ENCODE measurements at places on chromosomes 3 and 15.
A peak's percentile ranks its signal among the peaks of the same experiment; 100 is the strongest.

- no peak for DNase-seq
Measured at GRCh38 chr3:119831941-119832371, 50.1 kb downstream of the NR1I2 start.

DNA sequence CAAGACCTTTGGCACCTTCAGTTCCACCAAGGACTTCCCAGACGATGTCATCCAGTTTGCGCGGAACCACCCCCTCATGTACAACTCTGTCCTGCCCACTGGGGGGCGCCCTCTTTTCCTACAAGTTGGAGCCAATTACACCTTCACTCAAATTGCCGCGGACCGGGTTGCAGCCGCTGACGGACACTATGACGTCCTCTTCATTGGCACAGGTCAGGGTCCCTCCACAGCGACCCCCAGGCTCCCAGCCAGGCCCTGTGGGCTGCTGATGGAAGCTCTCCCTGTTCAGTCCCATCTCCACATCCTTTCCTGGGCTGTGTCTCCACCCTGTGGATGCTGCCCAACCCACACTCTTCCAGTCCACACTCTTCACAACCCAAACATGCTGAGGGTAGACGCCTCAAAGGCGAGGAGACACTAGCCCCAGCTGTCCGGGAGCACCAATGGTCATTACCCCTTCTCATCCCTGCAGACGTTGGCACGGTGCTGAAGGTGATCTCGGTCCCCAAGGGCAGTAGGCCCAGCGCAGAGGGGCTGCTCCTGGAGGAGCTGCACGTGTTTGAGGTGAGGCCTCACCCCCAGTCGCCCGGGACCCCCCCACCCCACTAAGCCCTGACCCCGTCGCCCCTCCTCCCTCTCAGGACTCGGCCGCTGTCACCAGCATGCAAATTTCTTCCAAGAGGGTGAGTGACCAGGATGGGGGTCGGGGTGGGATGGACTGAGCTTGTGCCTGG lies 4.3 kb upstream of the LSMEM2 start:
- DNase-seq, result no peak

- no peak for DNase-seq
Measured at GRCh38 chr15:100537331-100537730, 8.6 kb upstream of the CERS3 start.

DNA sequence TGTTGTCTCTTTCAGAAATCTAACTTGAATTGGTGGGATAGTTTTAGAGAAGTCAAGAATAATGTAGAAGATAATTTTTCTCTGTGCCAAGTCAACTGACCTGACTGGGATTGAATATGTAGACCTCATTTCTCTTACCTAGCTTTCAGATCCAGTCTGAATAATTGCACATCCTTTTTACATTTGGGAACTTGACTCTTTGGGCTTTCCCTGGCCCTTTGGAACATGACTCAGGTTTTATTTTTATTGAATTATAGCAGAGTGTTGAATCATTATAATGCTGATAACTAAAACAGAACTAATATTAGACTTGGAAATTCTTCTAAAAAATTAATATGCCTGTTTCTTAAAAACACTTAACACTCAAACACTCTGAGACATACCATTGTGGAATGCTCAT lies 76.5 kb downstream of the PFN2 start:
- no peak for DNase-seq

DNA sequence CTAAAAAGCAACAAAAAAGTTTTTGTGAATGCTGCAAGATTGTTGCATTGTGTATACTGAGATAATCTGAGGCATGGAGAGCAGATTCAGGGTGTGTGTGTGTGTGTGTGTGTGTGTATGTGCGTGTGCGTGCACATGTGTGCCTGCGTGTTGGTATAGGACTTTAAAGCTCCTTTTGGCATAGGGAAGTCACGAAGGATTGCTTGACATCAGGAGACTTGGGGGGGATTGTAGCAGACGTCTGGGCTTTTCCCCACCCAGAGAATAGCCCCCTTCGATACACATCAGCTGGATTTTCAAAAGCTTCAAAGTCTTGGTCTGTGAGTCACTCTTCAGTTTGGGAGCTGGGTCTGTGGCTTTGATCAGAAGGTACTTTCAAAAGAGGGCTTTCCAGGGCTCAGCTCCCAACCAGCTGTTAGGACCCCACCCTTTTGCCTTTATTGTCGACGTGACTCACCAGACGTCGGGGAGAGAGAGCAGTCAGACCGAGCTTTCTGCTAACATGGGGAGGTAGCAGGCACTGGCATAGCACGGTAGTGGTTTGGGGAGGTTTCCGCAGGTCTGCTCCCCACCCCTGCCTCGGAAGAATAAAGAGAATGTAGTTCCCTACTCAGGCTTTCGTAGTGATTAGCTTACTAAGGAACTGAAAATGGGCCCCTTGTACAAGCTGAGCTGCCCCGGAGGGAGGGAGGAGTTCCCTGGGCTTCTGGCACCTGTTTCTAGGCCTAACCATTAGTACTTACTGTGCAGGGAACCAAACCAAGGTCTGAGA lies 4.7 kb downstream of the BHLHE40 start:
- peak; percentile 66 for DNase-seq

- DNase-seq, result no peak
Measured at GRCh38 chr15:79875213-79875612, 21.6 kb downstream of the MTHFS start.

GRCh38 chr3:195282961-195283360 lies 12.0 kb upstream of the XXYLT1 start:
- DNase-seq, result no peak

DNA sequence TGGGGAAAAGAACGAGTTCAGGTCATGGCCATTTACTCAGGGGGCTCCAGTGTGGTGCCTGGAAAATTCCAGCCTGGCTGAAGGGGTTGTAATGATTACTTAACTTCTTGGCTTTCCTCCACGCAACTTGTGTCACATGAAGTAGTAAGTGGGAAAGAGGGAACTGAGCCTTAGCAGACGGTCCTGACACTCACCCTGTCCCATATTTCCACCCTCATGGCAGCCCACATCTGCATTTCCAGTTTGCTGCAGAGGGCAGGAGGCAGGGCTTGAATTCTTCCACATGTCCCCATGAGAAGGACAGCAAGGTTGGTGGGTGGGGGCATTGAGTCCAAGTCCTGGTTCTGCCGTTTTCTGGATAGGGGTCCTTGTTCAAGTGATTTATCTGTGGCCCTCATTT lies 7.8 kb upstream of the CAMP start:
- no peak for DNase-seq

DNA sequence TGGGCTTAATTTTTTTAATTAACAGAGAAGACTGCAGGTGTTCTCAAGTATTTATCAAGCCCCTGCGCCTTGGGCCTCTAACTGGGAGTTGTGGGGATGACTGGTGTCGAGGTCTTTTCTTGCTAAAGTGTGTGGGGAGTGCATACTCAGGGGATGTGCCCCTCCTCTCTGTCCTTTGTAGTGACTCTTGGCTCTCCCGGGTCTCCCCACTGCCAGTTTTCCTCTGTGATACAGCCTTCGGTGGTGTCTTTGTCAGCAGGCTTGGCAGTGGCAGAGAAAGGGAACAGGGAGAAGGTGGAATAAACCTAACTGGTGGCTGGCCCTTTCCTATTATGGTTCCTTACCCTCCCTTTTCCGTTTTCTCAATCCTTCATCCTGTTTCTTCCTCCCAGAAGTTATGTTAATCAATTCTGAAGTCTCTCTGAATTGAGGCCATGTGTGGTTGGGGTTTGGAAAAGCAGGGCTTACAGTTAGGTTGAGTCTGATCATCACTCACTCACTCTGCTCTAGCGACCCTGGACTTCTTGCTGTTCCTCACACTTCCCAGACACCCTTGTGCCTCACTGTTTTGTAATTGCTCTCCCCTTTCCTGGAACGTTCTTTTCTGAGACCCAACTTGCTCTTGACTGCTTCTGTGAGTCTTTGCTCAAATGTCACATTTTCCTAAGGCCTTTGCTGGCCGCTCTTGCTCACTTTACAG lies 158.1 kb downstream of the PTPRG start:
- DNase-seq, result no peak

GRCh38 chr3:7306901-7307300 lies 446.0 kb downstream of the GRM7 start:
- DNase-seq, result no peak

GRCh38 chr3:14243782-14244181 lies 65.2 kb downstream of the LSM3 start:
- DNase-seq, result no peak

DNA sequence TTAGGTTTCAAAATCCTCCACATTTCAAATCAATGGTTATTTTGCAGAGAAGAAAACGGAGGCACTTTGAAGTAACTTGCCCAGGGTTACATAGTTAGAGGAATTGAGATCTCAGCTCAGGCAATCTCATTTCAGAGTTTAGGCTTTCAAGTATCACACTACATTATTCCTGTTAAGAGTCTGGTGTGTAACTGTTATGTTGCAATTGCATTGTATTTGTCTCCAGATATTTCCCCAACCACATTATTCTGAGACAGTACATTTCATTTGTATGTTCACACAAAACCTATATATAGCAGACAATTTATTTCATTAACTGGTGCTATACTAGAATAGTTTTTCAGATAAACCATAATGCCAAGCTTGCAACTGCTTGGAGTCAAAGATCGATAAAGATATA lies 154.2 kb upstream of the TSPAN3 start:
- no peak for DNase-seq

- DNase-seq, result no peak
Measured at GRCh38 chr3:68912376-68912775, 20.0 kb downstream of the TAFA4 start.

DNA sequence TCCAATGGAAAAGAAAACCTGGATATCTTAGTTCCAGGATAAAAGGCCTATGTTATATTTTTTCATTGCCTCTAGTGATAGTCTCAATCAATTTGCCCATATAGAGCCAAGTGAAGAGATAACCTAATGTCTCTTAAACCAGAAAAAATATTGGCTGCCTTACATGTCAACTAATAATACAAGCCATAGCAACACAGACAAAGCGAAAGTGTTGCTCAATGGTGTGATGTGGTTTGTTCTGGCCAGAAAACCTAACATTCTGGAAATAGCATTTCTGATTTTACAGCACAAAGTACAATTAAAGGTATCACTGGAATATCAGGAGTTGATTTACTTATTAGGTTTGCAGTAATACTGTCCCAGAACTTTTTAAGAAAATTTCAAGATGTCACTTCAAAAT lies 101.5 kb downstream of the ATP8B4 start:
- DNase-seq, result no peak

GRCh38 chr3:64488939-64489338 lies 198.9 kb downstream of the ADAMTS9 start:
- no peak for DNase-seq

DNA sequence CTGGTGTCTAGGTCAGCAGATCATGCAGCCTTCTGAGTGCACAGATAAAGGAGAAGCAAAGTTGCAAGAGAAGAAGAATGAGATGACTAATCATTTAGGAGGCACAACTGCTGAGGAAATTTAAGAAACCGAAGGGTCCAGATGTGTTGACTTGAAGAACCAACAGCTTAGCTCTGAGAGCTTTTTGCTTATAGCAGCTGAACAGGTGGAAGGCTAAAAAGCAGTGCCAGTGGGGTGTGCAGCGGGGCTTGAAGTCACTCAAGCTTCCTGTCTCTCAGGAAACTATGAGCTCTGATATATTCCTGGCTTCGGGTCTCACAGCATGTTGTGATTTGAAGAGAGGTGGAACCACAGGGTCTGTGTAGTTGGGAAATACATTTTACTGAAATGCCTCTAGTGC lies 305.7 kb downstream of the RYR3 start:
- DNase-seq, result no peak

- no peak for DNase-seq
Measured at GRCh38 chr3:25481386-25481785, 53.3 kb downstream of the RARB start.

- DNase-seq, result no peak
Measured at GRCh38 chr15:47135267-47135666, 582.0 kb upstream of the SEMA6D start.

- no peak for DNase-seq
Measured at GRCh38 chr3:56725175-56725574, 42.1 kb upstream of the TASOR start.

DNA sequence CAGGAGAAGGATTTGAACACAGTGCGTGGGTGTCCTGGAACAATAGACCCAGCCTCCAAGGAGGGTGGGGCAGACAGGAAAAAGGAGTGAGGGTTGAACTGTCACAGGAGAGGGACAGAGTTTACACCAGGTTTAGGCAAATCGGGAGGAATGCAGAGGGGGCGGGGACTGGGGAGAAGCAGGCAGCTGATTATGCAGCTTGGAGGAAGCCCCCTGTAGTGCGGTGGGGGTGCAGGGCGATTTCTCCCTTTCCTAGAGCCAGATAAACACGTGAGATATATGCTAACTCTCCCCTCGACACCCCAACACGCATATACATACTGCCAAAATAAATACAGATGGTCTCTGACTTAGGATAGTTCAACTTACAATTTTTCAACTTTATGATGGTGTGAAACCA lies 108.6 kb upstream of the PRR20G start:
- no peak for DNase-seq

DNA sequence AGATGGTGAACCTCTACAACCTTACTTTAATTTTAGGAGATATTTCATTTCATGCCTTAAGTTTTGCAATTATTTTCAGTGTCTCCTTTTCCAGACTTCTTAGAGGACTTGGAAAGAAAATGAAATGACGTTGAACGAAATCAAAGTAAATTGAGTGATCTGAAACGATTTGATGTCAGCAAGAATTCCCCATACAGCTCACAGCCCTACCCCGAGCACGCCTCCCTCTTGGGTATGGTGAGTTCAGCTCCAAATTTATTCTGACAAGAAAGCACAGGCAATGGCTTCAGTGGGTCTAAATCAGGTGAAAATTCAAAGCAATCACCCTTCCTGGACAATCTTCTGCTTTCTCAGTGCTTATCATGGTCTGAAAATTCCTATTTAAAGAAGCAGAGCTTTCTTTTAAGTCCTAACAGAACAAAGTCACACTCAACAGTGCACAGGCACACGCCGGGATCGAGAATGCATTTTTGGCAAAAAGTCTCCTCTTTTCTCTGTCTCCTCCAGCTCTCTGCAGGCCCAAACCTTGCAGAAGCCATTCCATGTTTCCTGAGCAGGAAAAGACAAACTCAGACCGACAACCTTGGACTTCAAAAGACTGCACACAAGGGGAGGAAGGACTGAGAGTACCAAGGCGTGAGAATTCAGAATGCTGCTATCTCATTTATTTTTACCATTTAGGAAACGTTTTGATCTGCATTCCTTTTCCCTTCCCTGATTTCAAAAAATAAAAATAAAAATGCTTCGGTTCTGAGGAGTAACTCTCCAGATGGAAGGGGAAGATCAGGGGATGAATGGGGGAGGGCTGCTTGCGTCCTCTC lies 72.0 kb downstream of the CCNL1 start:
- DNase-seq, result no peak

DNA sequence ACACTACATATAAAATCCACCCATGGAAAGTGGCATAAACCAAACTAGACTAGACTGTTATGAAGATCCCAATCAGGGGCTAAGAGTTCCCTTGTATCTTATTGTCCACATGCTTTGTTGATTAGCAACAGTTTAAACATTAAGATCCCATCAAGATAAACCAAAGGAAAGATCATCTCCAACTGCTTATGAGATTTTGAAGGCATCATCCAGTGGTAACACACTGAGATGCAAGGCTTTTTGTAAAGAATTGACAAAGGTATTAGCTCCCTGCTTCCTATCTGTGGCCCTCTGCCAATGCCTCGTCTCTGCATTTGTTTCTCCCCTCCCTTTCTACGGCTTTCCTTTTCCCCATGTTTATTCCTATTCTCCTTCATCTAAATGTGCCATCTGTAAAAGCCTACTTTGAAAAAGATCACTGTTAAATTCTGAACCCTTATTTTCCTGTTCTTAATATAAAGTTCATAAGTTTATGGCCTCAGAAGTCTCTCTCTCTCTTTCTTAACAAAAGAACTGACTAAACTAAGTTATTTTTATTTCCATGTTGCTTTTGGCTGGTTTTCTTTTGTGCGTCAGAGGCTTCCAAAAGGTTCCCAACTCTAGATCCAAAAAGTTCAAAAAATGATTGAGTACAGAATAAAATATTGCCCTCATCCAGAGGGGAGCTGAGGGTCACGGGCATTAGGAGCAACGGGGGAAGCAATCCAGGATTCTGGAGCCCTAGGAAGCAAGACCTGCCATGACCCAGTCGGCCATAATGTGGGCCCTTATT lies 5.5 kb downstream of the PLD1 start:
- no peak for DNase-seq

Data from fibroblast of skin of left biceps (primary cell).